ENCODE measurements at places on chromosomes 2 and 18.

DNA sequence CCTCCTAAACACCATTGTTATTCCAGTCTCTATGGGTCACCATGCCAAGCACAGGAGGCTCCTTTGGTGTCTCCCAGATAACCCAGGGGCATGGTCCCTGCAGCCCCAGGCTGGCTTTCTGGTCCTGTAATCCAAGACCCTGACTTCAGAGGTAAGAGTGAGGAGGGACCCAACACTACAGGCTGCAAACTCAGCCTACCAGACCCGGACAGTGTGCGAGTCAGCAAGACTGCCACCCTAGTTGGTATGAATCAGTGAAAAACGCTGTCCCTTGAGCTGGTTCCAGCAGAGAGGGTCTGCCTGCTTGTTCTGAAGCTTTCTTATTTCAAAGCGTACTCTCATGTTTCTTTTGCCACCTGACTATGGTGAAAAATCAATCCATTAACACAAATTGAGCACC is 47.6 kb upstream of the ZFP36L2 start:
- DNase-seq: no peak

DNA sequence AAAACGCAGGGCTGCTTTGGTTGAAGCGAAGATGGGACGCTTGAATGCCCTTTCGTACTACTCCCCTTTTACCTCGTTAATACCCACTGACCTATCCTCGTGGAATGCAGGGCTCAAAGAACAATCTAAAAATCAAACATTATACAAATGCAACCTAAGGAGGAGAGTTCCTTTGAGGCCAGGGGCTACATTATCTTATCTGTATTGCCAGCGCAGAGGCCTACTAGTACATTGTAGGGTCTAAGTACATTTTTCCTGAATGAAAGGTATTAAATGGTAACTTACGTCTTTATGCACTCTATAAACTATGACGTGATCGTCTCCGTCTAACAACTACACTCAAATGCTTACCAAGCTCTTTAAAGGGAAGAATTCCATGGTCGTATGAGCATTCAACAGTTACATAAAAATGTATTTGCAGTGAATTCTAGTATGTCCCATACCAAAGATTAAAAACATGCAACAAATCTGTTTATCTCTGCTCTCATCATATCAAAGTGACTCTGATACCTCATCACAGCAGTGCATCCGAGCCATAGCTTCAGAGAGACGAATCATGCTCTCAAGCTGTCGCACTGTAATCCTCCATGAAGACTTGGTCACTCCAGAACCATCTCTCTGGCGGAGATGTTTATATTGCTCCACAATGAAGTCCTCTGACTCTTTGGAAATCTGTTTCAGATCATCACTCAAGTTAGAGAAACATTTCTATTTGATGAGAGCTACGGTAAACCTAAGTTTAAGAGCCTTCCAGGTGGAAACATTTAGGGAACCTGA is 14.1 kb upstream of the LCT start:
- DNase-seq: no peak

GRCh38 chr2:136486115-136486514 is 279.2 kb upstream of the THSD7B start:
- no peak for DNase-seq

DNA sequence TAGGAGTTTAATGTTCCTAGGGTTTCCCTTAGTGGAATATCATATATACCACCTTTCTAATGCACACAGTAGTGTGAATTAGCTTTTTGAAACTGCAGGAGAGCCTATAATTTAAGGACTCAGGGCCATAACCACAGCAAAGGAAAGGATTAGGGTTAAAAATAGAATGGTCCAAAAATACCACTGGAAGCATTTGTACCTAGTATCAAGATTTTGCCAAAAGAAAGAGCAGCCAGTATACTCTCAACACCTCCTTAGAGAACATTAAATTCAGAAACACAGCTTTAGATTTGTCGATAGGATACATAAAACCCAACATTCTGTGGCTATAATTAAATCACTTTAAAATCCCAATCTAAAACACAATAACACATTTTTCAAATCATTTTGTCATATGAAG is 634.9 kb downstream of the EPHA4 start:
- DNase-seq: no peak

- DNase-seq: no peak
Measured at GRCh38 chr18:41974796-41975201, 19.8 kb downstream of the PIK3C3 start.

DNA sequence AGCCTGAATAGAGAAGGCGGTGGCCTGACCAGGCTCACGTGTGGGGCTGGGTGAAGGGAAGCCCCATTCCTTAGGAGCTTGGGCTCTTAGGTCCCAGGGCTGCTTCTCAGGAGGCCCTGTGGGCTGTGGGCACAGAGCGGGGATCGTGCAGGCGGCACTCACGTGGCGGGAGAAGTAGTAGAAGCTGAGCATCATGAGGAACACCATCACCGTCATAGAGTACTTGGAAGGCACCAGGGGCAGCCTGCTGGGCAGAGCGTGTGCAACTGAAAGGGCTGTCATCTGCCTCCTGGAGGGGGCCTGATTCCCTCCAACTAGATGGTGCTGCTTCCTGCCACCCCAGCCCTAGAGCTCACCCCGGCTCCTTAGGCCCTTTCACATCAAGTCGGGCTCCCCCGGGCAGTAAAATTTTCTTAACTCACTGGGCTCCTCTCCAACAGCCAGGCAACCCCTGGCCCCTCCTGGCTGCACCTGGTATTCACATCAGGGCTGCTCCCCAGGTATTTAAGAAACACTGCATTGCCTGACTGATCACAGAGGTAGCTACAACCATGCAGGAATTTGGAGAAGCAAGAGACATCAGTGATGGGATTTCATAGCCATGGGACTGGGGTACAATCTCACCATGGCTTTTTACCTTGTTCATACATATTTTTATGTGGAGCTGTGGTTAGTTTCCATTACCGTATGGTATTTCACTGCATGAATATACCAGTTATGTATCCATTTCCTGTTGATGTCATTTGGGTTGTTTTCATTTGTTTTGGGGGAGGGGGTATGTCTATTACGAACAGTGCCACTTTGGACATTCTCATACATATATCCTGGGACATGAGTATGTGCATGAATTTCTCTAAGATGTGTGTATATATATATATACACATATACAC is 32.9 kb downstream of the CENPO start:
- DNase-seq: no peak

GRCh38 chr2:106095478-106096298 is 98.4 kb downstream of the UXS1 start:
- no peak for DNase-seq

- no peak for DNase-seq
Measured at GRCh38 chr2:224711859-224712665, 4.1 kb downstream of the CCDC195 start.

GRCh38 chr18:11008505-11008904 is 140.9 kb downstream of the PIEZO2 start:
- DNase-seq: no peak

GRCh38 chr2:147388217-147388616 is 456.6 kb upstream of the ACVR2A start:
- DNase-seq: no peak

- DNase-seq: no peak
Measured at GRCh38 chr18:68402784-68403183, 312.1 kb downstream of the TMX3 start.

GRCh38 chr2:11100976-11101375 is 54.3 kb upstream of the SLC66A3 start:
- no peak for DNase-seq

DNA sequence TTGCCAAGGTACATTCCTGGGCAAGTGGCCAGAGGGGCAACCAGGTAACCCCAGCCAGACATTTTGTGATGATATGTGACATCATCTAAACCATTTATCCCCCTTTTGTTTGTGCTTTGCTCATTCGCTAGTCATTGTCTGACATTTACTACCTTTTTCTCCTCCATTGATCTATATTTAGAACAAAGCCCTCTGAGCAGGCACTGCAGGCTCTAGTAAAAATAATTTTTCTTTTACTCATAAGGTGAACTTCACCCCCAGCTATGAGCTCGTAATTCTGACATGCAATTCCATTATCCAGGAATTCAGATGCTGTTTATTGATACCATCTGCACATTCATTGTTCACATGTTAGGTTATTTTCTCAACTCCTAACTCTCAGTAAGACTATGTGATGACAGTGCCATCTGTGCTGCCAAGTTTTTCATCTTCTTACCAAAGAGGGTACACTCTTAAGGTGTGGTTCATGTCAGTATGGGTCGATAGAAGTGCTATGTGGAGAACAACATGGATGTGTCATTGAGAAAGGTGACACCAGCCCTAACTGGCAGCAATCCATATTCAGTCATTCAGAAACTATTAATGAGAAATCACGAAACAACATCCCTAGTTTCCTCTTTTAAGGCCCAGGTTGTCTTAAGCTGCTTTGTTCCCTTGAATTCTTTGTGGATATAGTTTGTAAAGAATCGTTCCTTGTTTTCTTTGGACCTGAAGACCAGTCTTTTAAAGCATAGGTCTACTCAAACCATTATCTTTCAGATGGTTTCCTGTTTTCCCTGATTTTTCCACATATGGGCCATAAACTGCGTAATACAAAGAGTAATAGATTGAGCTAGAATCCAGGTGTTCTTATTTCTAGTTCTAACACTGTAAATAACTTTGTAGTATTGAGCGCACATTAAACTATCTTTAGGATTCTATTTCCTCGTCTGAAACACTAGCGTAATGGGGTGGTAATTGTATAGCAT is 978.1 kb upstream of the CDH2 start:
- DNase-seq: peak; percentile 70

- no peak for DNase-seq
Measured at GRCh38 chr2:218406949-218407618, 7.4 kb downstream of the CTDSP1 start.

DNA sequence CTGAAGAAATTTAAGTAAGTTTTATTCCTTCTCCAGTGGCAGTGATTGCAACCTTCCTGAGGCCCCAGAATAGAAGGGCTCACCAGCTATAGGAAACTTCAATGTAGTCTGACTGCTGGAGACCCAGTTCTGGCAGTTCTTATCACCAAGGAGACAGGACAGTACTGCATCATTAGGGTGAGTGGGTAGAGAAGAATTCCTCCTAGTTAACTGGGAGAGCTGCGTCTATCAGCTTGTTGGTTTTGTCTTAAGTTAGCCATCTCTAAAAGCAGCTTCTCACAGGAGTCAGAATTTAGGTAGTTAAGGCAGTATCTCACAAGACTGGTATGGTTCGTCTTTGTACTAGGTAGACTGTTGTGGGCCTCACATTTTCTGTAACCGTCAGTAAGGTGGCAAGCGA is 3.3 kb upstream of the MSTN start:
- DNase-seq: no peak

DNA sequence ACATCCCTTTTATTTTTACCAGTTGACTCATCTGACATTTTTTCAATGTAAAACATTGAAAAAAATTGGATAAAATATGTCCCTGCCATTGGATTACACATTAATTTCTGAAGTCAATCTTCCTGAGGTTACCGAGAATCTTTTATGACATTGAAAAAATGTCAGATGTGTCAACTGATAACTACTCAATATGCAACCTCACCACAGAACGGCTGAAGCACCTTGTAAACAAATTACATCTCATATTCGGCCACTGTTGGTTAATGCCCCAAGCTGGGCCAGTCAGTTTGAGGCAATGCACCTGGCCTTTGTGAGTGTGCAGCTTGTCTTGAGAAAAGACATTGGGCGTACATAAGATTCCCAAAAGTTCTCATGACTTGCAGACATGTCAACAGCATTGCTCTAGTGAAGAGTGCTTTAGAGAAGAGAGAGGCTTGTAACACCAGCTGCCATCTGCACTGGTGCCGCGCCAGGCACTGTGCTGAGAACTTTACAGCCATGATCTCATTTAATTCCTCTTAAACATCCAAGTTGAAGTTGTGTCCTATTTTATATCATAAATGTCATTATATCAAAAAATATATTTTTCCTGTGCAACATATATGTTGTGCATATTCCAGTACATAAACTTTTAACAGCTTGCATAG is 112.7 kb upstream of the SLC35G4 start:
- DNase-seq: no peak

DNA sequence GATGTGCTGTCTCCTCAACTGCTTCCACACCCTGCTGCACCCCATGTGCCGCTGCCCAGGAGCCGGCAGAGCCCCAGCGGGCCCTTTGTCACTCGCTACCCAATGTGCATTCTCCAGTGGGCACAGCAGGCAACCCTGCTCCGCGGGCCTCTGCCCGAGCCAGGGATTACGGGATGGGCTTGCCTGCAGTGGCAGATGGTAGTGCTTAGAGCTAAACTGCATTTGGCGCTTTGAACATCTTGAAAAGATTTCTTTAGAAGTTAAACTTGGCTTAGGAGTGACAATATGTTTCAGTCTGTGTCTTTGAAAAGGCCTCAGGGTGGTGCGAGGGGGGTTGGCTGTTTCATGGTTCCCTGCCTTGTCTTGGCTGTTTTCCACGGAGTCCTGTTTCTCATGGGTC is 84.0 kb upstream of the BOD1L2 start:
- DNase-seq: no peak

- no peak for DNase-seq
Measured at GRCh38 chr2:9950521-9951271, 797 bp upstream of the GRHL1 start.

DNA sequence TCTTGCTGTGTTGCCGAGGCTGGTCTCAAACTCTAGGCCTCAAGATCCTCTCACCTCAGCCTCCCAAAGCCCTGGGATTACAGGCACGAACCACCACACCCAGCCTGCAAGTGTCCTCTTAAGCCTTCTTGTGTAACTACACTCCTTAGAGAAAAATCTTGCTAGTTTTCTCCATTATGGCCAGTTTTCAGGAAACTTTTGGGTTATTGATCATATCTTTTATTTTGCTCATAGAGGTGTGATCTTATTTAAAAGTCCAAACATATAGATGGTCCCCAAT is 2.4 kb downstream of the SOCS6 start:
- DNase-seq: no peak

DNA sequence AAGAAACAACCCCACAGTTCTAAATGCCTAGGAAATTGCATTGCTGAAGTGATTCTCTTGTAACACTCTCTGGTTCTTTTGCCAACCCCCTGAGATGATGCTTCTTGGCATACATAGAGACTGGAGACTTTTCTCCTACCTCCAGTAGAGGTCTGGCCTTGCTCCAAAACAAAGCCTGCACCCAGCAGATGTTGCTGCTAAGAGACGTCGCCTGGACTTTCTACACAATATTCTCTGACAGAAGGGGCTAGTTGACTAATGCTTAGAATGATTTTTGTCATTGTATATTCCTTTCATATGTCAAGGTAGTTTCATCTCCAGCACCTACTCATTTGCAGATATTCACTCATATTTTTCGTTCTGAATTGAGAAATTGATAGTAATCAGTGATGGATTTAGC is 24.6 kb downstream of the SOWAHC start:
- no peak for DNase-seq

DNA sequence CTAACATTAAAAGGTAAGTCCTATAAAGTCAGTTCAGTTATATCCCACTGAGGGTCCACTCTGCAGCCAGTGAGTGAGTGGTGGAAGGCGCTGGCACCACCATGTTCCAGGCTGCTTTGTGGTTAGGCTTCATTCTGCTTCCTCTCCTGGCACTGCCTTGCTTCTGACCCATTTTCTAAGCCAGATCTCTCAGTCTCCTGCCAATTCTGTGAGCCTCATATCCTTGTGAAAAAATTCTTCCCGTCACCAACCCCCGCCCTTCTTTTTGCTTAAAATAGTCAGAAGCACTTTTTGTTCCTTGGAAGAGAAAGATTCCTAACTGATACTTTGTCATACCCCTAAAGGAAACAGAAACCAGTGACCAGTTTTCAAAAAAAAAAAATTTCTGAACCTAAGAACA is 139.8 kb upstream of the NCK2 start:
- DNase-seq: no peak

GRCh38 chr2:147642765-147643164 is 202.1 kb upstream of the ACVR2A start:
- DNase-seq: no peak

- no peak for DNase-seq
Measured at GRCh38 chr18:65906621-65907034, 155.8 kb downstream of the CDH7 start.

- no peak for DNase-seq
Measured at GRCh38 chr2:8514274-8514662, 167.6 kb upstream of the ID2 start.

All from AG04450 (cell line).